ENCODE measurements at places on chromosomes 12 and 14.

- DNase-seq: no peak
Measured at GRCh38 chr12:87520968-87521367, 508.2 kb downstream of the C12orf50 start.

- no peak for DNase-seq
Measured at GRCh38 chr12:110565894-110566871, 16.9 kb downstream of the PPTC7 start.

DNA sequence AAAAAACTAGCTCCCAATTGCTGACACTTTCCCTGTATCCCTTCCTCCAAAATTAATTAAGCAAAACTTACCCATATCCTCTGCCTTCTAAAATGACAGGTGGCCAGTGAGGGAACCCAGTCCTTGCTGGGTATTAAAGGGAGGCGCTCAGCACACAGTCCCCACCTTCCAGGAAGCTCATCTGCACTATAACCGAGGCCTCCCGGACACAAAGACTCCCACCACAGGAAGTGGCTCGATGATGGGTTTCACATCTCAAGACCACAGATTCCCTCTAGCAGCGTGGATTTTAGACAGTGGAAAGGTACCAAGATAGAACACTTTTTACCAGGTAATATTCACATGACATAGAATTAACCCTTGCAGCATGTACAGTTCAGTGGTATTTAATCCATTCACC is 126.8 kb upstream of the NCOR2 start:
- no peak for DNase-seq

DNA sequence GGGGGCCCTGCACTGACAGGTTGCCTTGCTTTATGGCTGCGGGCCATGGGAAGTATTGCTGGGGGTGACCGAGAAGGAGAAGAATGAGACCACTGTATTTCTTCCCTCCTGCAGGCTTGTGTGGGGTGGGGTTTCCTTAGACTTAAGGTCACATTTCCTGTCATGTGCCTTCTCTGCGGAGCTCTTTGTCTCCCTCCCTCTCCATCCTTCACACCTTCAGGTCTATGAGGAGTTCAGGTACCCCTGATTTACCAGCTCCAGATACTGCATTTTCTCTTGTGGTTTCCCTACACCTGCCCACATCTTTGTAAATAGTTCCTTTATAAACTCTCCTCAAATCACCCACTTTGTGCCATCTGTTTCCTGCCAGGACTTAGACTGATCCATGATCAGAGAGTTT is 3.6 kb downstream of the FNTB start:
- DNase-seq: no peak

DNA sequence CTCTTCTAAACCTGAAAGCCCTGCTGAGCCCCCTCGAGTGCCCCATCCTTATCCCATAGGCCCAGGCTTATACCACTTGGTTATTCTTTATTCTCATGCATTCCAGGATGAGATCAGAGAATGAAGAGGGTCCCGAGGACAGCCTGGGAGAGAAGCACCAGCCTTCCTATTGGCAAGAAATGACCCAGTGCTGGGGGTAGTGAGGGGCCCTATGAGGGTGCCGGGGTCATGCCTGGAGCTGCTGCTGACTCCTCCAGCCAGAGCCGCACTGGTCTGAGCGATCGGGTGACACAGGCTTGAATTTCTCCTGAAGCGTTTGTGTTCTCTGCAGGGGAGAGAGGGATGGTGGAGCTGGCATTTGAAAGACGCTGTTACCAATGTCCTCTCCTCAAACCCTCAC is 18.1 kb downstream of the MORN3 start:
- DNase-seq: no peak

DNA sequence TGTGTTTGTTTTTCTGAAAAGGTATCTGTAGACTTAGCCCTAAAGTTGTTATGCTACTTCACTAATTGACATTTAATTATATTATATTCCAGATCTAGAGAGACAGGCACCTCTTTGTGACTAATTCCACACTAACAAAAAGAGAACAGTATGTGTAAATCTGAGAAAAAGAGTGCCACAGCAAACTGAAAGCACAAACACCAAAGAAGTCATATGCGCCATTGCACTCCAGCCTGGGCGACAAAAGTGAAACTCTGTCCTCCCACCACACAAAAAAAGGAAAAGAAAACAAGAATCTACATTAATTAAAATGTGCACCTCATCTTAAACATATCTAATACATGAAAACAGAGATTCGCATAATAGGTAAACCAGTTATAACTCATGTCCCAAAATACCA is 4.4 kb upstream of the CSRNP2 start:
- DNase-seq: no peak

DNA sequence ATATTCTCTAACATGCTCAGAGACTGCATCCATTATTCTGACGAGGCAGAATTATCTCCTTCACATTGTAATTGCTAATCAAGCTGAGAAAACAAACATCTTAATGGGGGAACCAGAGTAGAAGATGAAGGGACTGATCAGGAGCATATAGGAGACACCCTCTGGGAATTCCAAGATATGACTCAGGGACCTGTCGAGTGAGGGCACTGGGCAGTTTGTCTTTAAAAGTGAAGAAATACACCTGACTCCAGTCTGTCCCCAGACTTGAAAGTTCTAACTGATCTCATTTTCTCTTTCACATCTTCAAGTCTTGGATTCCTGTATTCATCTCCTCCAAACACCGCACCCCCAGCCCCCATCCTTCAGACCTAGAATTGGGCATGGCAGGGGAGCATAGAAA is 226.9 kb upstream of the PLXNC1 start:
- DNase-seq: no peak

Measured in naive B cell (primary cell).